Activated naive CD8-positive, alpha-beta T cell treated with anti-CD3 and anti-CD28 coated beads, Interleukin-2, amount 10 ng/mL, durations not matched to agents 7 days and 5 days (primary cell): ENCODE measurements at places on chromosomes 2 and 18.

GRCh38 chr2:104840156-104840555 lies 13.8 kb upstream of the POU3F3 start:
- no peak for DNase-seq

DNA sequence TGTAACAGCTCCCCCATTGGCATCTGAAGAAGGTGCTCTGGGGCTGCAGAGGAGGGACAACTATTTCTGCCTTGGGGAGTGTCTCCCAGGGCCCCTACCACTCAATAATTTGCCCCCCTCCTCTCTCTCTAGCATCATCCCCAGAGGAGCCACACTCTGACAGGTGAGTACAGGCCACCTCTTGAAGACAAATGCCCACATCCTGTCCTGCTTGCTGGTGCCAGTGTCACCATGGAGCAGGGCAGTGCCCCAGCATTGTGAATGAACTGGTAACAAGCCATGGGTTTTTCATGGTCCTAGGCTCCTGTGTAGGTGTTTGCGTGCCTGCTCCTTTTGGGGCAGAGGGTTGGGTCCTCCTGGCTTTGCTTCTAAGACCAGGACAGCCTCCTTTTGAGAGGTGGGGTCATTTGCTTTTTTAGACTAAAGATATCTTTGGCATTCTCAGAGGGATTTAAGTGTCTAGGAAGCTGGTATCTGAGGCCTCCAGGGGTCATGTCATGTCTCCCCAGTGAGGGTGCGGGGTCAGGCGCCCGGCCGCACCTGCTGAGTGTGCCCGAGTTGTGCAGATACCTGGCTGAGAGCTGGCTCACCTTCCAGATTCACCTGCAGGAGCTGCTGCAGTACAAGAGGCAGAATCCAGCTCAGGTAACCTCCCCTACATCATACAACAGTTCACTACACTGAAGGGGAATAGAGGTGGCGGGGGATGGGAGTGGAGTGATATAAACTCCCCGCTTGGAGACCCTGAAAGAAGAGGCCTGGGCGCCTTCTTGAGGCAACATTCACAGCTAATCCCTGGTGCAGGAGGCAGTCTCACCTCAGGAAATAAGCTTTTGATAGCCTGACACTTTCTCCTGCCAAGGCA lies 1.8 kb downstream of the RETREG2 start:
- DNase-seq: no peak

DNA sequence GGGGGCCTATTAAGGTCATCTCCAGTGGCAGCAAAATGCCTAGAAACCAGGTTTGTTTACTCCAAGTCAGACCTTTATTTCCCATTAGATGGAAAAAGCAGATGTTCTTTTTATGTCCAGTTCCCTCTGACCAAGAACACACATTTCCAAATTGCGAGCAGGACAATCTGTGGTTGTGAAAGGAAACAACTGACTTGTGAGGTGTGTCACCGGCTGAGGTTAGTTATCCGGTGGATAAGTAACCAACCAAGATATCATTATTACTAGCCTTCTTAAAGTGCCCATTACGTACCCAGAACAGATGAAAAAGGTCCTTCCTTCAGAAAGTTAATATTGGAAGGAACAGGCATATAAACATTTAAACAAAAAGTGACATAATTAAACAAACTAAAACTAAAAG lies 112.9 kb downstream of the THADA start:
- no peak for DNase-seq

GRCh38 chr2:45872211-45872610 lies 220.7 kb downstream of the PRKCE start:
- no peak for DNase-seq

DNA sequence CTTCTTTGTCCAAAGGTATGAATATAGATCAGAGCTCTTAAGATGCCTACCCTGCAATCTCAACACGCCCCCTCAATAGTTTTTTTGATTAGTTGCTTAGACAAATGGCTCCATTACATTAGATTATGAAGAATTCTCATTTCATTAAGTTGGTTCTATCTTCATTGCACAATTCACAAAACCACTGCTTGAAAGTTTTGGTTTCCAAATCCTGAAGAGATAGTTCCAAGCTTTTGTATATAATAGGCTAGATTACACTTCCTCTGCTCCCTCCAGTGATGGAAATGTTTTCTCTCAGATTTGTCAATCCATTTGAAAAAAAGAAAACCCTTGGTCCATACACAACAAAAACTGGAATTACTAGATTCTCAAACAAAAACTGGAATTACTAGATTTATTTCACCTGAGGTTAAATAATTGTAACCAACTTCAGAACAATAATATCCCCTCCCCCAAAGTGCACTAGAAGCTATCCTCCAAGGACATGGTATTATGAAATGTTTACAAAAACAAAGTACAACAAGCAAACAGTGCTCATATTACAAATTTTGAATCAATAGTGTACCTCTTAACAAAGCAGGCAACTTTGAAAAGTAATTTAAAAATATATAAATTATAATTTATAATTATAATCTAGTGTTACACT lies 6.8 kb upstream of the TLK1 start:
- DNase-seq: no peak

- no peak for DNase-seq
These were observed 142.7 kb downstream of the HRH4 start for GRCh38 chr18:24603151-24603550.

- DNase-seq: no peak
These were observed 65.3 kb upstream of the TAF1B start for GRCh38 chr2:9778012-9778411.

DNA sequence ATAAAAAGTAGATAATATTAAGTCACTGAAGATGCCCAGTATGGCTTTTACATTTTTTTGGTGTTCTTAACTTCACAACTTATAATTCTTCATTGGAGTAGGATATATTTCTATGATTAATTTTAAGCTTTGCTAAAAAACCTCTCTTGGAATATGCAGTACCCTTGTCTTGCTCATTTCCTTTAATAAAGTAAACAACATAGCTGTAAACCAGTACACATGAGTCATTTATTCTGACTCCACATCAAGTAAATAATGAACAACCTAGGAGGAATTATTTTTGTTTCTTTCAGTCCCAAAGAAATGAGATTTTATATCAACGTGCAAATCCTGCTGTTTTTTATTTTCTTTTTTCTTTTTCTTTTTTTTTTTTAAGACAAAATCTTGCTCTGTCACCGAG lies 869.1 kb downstream of the CNTNAP5 start:
- DNase-seq: no peak
